ENCODE measurements at places on chromosomes 3 and 15.

DNA sequence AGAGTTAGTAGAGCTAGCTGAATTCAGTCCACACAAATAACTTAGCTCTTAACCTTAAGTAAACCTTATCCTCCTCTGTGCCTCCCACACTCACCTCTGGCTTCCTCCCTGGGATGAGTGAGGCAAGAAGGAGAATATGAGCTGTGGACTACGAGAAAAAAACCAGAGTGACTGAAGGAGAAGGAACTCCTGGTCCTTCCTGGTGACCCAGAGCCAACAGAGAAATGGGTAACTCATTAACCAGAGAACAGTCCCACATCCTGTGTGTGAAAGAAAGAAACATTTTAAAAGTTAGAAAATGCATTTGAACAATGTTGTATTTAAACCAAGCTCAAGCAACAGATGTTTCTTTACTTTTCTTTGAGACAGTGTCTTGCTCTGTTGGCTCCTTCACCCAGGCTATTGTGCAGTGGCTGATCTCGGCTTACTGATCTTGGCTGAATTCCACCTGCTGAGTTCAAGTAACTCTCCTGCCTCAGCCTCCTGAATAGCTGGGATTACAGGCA is 27.5 kb upstream of the FAM81A start:
- DNase-seq = no peak

DNA sequence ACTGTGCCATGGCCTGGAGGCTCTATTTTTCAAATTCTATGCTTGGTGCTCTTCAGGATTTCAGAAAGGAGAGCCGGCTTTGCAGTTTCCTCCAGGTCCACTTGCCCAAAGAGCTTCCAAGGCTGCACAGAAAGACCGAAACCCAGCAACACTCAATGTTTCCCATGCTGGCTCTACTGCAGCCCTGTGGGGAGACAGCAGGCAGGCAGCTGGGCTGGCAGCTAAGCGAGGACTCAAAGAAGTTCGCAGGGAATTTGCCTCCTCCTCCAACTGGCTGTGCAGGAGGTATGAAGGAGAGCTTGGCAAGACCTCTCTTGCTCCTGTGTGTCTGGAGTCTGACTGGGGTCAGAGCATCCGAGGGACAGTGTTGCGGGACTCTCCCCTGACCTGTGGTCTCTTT is 17.4 kb upstream of the ITGA11 start:
- DNase-seq = no peak

GRCh38 chr15:74132681-74133651 is 2.6 kb downstream of the ISLR2 start:
- DNase-seq = no peak

DNA sequence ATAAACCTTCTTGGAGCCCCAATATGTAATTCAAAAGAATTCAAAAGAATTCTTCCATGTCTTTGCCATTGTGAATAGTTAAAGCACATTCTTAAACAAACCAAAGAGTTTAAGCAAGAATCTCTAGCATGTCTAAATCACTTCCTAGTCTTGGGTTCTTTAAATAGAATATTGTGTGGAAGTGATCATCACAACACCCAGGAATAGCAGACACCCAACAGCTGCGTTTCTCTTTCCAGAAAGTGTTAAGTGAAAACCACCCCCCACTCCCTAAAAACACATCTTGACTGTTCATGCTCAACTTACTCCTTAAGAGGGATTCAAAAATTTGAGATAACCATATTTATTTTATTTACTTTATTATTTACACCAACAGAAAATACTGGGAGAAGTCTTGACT is 24.1 kb upstream of the CAPN7 start:
- no peak for DNase-seq

DNA sequence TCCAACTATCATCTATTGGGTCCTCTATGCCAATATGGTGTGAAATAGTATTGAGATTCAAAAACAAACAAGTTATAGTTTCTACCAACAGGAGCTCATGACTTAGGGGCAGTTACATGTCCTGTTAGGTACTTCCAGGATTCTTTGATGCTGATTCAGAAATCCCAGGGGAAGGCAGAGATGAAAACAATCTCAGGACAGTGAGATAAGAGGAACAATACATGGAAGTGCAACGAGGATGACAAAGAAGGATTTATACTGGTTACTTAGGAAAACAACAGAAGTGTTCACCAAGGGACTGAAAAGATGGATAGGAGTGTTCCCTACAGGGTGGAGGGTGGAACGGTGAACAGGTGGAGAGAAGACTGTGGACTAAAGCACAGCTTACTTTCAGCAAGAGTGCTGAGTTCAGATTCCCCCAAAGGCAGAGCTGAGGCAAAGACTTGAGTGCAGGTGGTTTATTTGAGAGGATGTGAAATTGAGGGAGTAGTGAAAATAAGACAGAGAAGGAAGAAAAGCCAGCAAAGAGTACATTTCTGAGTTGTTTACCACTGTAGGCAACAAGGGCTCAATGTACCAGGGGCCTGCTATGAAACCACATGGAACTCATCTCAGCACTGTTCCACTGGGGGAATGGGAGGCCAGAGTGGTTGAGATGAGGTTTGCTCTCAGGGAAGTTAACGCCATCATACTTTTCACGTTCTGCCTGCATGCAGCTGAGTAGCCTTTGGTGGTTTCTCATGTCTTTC is 68.1 kb downstream of the TRIM69 start:
- no peak for DNase-seq

DNA sequence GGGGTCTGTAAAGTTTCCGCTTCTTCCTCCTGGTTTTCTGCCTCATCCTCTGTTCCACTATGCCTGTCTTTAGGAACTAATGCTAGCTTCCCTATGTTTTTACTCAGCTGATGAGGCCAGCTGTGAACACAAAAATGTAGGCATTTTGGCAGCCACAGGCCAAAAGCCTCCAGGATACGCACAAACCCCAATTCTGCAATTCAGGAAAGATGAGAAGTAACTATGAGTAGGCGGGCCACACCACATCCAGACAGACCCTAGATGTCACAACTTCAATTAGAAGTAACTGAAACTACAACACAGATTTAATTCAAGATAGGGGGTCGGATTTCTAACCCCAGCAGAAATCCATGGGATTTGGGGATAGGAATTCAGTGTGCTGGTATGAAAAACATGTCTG is 11.9 kb downstream of the CA12 start:
- DNase-seq = no peak

- DNase-seq = no peak
Observed at GRCh38 chr15:40982855-40983254, 29.6 kb downstream of the CHAC1 start.

DNA sequence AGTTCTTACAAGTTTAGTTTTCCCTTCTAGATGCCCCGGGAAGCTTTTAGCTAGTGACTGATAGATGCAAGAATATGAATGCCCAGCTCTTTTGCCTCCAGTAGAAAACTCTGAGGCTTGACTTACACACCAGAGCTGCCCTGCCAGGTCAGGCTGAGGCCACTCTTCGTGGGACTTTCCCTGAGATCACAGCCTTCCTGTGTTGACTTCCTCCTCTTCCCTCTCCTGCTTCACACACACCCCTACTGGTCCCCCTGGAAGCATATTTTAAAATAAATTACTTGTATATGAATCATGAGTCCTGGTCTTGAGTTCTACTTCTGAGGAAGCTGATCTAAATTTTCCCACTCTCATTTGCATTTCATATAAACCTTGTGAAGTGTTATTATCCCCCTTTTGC is 413.7 kb downstream of the PDCD6IP start:
- DNase-seq = no peak

GRCh38 chr3:132503559-132503958 is 86.3 kb downstream of the DNAJC13 start:
- no peak for DNase-seq

GRCh38 chr3:50192689-50193141 is 1.3 kb downstream of the GNAT1 start:
- no peak for DNase-seq

GRCh38 chr3:129379582-129380358 is 48.7 kb downstream of the EFCAB12 start:
- DNase-seq = no peak

DNA sequence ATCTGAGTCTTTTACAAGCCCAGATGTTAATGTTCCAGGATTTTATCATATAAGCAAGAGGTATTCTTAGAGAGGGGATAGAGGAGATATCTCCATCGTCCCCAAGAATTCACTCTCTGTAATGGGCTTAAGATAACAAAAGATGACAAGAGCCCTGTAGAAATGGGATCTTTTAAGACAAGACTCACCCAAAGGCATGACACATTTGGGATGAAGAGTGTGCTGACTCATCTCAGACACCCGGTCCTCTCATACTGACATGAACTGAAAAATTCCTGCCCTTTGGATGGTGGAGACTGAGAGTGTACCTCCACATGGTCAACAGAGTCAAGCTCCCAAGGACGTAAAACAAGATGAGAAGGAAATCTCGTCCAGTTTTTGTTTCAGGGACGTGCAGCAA is 11.0 kb downstream of the LEKR1 start:
- no peak for DNase-seq

DNA sequence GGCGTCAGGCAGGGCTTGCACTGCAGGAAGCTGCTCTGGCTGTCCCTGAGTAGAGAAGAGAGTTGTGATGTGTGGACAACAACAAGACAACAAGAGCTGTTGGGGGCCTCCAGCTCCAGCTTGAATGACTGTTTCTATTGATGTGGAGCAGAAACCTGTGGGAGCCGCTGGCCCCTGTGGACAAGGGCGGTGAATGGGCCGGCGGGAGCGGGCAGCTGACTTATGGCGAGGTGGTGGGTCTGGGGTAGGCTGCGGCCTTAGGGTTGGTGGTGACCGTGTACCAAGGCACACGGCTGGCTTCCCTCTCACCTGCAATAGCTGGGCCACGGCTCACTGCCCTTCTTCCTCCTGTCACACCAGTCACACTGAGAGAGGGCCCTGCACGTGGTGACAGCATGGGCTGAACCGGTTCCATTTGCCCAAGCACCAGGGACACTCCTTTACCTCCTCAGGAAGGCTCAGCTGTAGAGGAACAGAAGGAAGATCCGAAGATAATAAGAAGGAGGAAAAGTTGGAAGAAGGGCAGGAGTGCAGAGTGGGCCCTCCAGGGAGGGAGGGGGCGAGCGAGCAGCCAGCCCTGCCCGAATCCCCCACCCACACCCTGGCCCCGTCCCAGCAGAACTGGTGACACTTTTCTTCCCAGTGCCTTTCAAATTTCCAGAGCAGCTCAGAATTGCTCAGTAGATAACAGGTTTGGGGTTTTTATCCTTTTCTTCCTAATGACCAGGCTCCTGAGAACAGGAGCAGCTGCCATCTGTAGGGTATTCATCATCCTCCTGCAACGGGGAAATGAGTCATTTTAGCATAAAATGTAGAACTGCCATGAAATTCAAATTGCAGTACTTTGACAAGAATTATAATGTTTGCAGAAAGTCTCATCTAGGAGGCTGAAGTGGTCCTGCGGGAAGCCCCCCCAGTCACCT is 136.9 kb downstream of the TJP1 start:
- DNase-seq = no peak

- no peak for DNase-seq
Observed at GRCh38 chr3:71218508-71218907, 365.0 kb downstream of the FOXP1 start.

DNA sequence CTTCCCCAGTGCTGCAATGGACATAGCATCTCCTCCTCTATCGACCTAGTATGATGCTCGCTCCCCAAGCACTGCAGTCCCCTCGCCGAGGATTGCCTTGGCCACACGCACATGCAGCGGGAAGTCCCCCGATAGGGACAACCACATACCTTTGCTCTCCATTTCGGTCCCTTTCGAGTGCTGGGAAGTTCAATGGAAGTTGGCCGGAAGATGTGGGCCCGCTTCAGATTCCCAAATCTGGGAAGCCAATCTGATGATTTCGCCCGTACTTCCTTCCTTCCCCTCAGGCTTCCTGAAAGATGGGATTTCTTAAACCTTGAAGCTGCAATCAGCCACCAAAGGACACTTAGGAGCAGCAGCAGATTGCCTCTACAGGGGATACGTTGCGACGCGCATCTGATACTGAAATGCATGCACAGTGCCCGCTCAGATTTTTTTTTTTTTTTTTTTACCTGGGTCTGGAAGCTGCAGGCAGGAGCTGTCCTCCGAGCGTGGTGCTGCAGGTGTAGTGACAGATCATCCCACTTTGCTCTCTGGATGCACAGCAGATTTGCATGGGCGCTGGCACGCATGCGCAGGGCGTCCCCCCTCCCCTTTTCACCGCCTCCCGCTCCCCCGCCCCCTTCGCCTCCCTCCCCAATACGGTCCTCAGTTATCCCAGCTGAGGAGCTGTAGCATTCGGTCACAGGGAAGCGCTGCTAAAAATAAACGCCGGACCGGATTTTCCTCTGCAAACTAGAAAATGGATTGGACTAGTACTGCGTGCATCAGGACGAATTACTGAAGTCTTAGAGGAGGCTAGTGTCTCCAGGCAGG is at the start of gene FGF12:
Gene FGF12, minus strand, starts transcription at position 510 of the 816 bp plus-strand sequence.
- DNase-seq = peak; percentile 48

- no peak for DNase-seq
Observed at GRCh38 chr3:179526482-179526881, 36.2 kb upstream of the ACTL6A start.

DNA sequence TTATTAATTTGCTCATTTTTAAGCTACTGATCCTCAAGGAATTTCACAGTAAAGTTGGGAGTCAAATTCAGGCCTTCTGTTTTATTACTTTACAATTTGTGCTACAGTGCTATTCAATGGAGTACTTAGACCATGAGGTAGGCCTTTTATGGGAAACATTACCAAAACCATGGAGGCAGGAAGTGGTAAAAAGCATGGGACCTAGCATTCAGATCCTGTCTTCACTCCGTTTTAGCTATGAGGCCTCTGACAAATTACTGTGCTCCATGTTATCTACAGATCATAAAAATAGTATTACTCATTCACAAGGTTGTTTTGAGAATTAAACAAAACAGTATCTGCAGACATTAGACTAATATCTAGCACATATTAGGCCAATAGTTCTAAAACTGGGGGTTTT is 140.6 kb upstream of the SLITRK3 start:
- no peak for DNase-seq

- no peak for DNase-seq
Observed at GRCh38 chr15:99632521-99632920, 66.7 kb downstream of the MEF2A start.

GRCh38 chr3:190048932-190049441 is 71.7 kb downstream of the P3H2 start:
- DNase-seq = no peak

- DNase-seq = no peak
Observed at GRCh38 chr3:172511783-172512762, 11.2 kb downstream of the TNFSF10 start.

DNA sequence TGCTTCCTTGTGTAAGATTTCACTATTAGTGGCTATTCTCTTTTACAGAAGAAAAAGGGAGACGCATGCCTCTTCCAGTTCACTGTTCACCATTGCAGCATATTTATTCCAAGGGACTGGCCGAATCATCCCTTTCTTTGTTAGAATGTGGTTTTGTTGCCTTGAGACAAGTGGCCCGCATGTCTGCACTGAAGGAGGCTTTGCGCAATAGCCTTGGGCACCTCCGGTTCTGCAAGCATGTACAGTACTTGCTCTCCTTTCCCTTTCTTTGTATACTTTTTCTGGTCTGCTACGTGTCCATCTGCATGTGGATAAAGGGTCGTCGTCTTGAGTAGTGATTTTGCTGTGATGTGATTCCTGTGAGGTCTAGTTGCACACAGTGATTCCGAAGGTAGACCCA is 43.0 kb downstream of the FLNB start:
- DNase-seq = no peak

Measured in NCI-H1436 treated with DMSO at 0.1 percent for 48 hours (cell line).